ENCODE measurements at places on chromosomes 2 and 18.

DNA sequence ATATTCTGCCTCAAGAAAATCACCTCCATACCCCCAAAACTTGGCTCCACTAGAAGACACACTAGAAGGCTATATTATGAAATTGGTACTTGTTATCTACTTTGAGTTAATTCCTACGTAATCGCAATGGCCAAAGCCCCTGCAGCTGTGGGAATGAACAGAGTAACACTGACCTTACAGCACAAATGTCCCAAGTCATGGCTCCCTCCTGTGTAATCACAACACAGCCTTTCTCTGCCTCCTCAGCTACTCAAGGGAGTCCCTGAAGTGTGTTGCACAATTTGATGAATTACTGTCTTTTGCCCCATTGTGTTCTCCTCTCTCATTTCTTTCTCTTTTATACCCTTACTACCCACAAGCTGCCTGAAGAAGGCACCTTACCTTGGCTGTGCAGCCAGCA is 375.2 kb downstream of the ARHGAP15 start:
- no peak for DNase-seq

DNA sequence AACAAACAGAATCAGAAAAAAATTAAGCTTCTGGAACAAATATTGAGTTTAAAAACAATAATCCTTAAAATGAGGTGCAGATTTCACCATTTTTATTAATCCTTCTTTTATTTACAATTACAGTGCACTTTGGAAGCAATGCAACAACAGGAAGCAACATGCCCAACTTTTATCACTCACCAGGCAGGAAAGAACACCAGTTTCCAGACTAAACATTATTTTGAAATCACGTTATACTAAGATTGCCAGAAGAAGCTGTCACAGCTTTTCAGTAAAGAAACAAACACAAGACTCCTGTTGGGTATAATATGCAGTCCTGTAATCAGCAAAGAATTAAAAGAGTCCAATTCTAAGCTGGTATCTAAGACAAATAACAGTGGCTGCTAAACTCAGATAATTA is 137.9 kb upstream of the ZC3H15 start:
- DNase-seq = no peak

DNA sequence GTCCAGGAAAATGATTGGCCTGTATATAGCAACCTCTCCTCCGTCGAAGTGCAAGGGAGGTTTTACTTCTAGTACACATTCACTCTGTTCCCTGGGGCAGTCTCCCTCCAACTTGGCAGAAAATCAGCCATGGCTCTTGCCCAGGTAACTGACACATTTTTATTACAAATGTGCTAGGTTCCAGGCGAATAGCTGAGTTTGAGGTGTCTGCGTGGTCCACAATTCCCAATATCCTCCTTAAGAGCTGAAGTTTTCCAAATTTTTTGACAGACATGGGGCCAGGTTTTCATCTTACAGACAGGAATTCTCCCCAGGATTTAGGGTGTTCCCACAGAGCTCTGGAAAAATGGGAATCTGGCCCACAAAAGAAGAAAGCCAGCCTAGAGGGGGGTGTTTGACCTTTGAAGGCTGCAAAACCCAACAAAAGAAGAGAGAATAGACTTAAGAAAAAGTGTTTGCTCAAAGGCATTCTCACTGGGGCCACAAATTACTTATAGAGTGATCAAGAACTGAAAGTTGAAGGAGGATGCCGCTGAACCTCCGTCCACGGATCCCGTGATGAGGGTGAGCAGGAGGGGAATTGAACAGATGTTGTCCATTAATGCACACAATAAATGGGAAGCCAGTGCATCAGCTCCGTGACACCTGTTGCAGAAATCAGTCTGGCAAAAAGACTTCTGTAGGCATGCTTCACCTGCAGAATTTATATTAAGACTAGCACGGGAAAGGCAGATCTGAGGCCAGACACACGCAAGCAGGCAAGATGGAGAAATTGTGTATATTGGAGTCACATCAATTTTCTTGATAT is 242.3 kb upstream of the COPS8 start:
- DNase-seq = no peak

DNA sequence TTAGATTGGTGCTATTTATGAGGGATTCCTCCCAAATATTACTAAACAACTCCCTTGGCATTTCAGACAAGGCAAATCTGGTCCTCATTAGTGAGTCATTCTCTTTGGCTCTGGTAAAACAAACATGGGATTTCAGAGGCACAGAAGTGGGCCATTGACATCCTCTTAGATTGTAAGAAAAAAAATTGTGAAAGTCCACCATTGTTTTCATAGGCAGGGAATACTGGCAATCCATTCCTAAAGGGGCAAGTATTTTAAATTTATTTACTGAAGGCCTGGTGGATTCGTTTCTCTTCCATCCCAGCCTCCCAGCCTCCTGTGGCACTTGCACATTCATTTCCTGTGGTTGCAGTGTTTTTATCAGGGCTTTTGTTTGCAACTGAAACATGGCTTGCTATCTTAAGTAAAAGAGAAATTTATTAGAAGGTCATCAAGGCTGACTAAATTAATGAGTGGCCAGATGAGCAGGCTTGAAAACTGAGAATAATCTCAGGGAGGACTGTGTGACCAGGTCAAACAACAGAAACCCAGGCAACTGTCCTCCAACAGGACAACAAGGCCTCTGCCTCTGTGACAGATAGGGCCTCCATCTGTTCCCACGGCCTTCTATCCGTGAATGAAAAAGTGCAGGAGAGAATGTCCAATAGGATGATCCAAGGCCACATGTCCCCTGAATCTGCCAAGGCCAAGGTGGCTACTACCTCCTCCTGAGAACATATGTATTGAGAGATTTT is 23.1 kb upstream of the TNFAIP6 start:
- peak; percentile 92 for DNase-seq

- DNase-seq = peak; percentile 78
These were observed 46.2 kb downstream of the PUM2 start for GRCh38 chr2:20304411-20304810.
